ENCODE measurements at places on chromosomes 6 and 20.

- peak; percentile 46 for DNase-seq
Observed at GRCh38 chr6:7106752-7107577, 796 bp upstream of the RREB1 start.

GRCh38 chr20:61448386-61448785 is 196.3 kb downstream of the CDH4 start:
- no peak for DNase-seq

DNA sequence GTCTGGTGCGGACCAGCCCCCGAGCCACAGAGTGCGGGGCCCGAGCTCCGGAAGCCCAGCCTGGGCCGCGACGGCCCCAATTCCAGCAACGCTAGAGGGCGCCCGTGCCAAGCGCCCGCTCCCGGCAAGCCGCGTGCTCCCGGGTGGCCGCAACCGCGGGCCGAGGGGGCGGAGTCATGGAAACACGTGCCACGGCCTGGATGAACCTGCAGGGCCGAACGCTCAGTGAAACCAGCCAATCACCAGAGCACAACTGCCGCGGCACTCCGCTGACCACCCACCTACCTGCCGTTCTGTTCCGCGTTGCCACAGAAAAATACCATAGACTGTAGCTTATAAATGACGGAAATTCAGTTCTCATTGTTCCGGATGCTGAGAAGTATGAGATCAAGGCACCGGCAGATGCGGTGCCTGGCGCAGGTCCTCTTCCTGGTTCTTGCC is 85.7 kb upstream of the FOXC1 start:
- peak; percentile 46 for DNase-seq

DNA sequence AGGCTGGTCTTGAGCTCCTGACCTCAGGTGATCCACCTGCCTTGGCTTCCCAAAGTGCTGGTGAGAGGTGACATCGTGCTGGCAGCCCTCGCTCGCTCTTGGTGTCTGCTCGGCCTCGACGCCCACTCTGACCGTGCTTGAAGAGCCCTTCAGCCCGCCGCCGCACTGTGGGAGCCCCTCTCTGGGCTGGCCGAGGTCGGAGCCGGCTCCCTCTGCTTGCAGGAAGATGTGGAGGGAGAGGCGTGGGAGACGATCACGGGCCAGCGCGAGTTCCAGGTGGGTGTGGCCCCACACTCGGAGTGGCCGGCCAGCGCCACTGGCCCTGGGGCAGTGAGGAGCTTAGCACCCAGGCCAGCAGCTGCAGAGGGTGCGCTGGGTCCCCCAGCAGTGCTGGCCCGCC is 48.1 kb downstream of the ZBTB9 start:
- DNase-seq: no peak

DNA sequence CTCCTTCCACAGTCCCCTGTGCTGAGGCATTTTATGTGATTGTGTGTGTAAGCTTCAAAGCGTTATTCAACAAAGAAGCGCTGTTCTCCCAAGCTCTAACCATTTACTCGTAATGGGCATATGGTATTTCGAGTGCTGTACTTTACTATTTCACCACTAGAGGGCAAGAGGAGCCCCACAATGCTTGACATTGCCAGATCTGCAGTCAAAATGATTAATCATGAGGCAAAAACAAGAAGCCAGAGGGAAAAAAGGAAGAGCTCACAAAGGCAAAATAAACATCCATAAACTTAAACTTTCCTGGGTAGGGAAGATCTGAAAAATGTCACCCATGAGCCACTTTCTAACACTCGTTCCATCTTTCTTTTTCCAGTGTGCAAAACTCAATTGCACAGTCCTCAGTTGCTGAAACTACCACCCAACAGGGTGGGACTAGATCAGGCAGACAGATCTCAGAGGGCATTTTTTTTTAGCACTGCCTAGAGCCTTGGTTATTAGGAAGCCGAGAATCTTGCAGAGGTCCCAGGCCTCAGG is 215.0 kb upstream of the PLCB4 start:
- DNase-seq: peak; percentile 86

DNA sequence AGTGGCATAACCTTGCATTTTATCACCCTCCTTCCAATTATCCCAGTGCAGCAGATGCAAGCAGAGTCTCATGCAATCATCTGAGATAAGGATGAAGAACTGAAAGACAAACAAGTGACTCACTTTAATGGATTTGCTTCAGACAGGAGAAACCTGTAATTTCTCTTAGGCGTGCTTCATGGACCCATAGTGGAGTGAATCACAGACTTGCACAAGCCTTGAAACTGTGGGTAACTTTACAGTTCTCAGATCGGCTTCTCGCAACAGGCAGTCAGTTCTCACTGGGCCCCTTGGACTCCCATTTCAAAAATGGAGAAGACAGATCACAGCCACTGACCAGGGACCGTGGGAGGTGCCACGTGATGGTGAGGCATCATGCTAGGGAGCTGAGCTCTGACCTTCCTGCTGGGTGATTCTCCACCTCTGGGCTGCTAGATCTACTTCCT is at the start of gene ADGRF4:
ADGRF4 (plus strand) TSS at position 239 of the 446 bp plus-strand sequence. CDS start 8,666 bp downstream, outside the sequence.
- peak; percentile 74 for DNase-seq

- DNase-seq: no peak
Observed at GRCh38 chr6:167093922-167094432, 28.9 kb upstream of the CCR6 start.

DNA sequence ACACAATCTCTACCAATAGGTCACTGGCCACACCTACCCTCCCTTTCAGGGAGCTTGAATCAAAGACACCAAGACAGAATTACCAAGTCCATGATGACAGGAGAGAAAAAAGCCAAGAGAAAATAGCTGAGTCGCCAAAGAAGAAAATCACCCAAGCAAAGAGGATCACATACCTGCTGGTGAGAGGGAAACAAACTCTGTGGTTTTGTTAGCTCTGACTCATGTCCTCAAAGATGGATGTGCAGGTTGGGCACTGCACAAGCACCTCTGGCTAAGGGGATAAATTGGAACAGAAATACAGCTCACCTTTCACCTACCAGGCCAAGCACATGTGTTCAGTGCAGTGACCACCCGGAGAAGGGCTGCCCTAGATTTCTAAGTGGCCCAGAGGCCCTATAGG is 114.8 kb downstream of the TFAP2A start:
- DNase-seq: peak; percentile 56

- DNase-seq: no peak
Observed at GRCh38 chr6:93222071-93222851, 197.1 kb downstream of the EPHA7 start.

DNA sequence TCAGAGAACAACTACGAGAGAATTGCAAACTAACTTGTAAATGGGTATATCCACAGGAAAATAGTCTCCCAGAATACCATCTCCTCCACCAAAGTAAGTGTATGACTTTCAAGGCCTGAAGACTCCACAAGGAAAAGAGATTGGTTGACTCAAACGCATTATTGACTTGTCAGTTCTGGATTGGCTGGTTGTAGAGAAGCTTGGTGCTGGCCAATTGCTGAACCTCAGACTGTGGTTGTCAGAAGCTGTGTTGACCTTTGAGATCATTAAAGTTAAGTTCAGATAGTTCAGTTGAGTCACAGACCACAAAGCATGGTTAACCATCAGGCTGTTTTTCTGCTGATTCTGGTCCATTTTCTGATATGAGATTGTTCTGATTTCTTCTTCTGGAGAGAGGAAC is 388.3 kb downstream of the BMP2 start:
- no peak for DNase-seq

- DNase-seq: no peak
Observed at GRCh38 chr6:39889229-39889628, 45.0 kb downstream of the MOCS1 start.

GRCh38 chr6:30707281-30707850 is 9.7 kb downstream of the MDC1 start:
- DNase-seq: no peak

DNA sequence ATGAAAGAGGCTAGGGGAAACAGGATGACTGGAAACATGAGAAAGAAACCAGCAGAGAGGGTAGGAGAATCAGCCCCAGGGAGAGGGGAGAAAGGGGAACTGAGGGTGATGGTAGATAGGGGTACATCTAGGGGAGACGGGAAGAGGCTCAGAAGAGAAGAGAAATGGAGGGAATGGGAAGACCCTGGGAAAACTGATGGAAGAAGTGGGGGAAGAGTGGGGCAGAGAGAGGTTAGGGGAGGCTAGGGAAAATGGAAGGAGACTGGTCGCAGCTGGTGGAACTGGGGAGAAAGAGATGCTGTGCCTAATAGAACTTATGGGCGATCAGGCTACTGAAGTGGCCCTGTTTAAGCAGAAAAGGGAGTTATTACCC is 548 bp downstream of the PROCR start:
- no peak for DNase-seq

GRCh38 chr20:58755062-58755697 is 62.6 kb downstream of the NPEPL1 start:
- DNase-seq: no peak

- DNase-seq: peak; percentile 83
Observed at GRCh38 chr6:130760006-130760405, 67.2 kb upstream of the SMLR1 start.

DNA sequence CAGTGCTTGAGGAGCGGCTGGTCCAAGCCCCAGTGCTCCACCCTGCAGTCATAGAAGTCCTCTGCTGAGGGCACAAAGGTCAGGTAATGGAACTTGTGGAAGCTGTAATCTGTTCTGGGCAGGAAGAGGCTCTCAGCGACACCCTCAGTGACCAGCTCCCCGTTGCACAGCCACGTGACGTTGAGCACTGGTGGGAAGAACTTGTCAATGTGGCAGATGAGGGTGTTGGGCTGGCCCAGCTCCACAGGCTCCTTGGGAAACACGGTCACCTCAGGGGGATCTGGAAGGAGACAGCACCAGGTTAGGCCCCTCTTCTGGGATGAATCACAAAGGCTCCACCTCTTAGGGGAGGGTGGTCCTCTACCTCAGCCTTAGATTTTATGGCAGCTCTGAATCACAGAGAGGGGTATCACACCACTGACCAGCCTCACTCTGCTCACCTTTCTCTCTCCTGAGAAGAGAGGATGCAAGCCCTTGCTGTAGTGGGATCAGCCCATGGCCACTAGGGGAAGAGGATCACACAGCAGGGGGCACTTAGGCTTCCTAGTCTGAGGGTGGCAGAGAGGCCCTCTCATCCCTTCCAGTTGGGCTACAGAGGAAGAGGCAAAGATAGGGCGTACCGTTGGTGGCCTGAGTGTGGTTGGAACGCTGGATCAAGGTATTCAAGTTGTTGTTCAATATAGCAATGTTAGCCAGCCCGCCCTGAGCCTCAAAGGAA is 4.3 kb downstream of the HLA-DPA1 start:
- no peak for DNase-seq

GRCh38 chr6:43009124-43009523 is 4.6 kb downstream of the MEA1 start:
- DNase-seq: peak; percentile 63

- no peak for DNase-seq
Observed at GRCh38 chr6:25351485-25351884, 72.3 kb downstream of the CARMIL1 start.

DNA sequence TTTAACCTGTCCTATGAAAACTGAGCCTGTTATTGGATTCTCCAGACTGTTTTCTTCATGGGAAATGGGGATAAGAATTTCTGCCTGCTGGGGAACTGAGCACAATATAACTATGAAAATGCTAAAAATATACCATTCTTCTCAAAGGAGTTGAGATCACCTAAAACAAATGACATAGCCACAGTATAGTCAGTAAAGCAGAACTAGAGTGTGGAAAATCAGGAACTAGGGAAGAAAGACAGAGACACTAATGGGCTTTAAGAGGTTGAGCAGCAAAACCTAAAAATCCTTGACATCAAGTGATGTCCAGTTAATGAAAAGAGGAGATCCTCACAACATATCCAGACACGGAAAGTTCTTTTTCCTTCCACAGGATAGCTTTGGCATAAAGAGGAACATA is 215.7 kb upstream of the CST7 start:
- no peak for DNase-seq

- DNase-seq: peak; percentile 89
Observed at GRCh38 chr6:16747232-16748024, 13.8 kb downstream of the ATXN1 start.

DNA sequence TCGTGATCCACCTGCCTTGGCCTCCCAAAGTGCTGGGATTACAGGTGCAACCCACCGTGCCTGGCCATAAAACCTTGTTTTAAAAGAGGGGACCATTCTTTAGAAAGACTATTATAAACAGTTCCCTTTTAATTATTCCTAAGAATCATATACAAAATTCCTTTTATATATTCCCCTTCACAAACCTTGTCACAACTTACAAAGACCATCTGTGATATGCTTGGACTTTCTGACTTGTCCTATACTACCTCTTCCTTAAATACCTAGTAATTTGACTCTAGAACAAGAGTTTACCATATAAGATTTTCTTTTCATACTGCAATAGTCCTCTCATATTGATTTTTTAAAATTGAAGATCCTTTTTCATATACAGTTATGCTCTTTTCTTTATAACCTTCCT is 135.8 kb upstream of the PRSS16 start:
- peak; percentile 21 for DNase-seq

GRCh38 chr20:39338469-39339376 is 376.6 kb downstream of the DHX35 start:
- no peak for DNase-seq

DNA sequence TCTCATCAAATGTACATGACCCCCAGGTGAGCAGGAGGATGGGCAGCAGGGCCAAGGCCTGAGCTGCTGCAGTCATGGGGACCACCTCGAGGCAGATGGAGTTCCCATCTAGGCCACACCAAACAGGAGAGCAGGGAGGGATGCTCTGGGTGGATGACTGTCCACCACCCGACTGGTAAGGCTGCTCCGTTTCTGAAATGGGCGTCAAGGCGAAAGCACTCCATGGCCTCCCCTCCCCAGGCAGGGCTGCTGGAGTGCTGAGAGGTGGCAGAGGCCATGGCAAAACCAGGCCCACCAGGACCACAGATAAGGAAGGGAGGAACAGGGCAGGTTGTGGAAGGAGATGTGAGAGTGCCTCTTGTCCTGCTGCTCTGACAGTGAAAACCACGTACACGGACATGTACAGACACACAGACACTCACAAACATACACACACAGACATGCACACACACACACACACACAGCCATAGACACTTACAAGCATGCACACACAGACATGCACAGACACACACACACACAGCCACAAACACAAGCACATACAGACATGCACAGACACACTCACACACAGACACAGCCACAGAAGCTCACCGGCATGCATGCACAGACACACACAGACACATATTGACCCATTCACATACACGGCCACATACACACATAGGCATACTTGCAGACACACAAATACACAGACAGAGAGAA is 93.2 kb downstream of the PSMG4 start:
- DNase-seq: no peak

DNA sequence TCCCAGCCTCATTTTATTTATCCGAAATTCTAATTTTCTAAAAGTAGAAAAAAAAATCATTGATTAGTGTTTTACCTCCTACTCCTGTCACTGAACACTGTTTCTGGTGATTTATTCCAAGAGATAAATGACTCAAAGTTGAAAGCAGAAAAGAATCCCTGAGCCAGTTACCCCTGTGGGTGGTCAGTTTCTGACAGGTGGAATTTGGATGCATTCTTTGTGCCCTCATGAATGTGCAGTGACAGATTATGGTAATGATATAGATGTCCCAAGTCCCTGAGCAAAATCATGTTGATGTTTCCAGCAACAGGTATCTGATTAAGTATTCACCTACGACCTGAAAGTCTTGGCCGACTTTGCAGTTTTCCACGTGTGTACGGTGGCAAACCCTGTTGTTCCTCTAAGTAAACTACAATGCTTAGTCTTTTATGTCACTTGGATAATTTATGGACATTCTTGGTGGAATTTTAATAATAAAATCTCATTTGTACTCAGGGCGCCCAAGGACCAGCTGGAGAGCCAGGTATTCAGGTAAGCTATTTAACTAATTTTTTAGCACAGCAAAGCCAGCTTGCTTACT is 153.6 kb downstream of the COL9A1 start:
- no peak for DNase-seq

Data from ELR (cell line).